ENCODE measurements at places on chromosomes 3 and 15.

GRCh38 chr3:179113903-179114302 lies 34.3 kb upstream of the PIK3CA start:
- DNase-seq, result no peak

- peak; percentile 72 for DNase-seq
Measured at GRCh38 chr15:66713843-66714508, 11.9 kb downstream of the SMAD6 start.

GRCh38 chr3:10530241-10530640 lies 24.9 kb upstream of the ATP2B2 start:
- no peak for DNase-seq

DNA sequence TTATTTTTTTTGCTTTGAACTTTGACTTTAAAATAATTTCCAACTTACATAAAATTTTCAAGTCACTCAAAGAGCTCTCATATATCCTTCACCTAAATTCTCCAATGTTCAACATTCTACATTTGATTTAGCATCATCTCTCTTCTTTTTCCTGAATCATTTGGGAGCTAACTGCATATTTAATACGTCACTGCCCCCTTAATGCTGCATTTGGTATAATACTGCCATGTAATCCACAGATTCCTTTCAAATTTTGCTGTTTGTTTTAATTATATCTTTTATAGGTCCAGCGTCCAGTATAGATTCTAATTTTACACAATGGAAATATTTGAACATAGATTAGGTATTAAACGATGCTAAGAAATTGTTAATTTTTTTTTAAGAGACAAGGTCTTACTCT lies 2.3 kb upstream of the EIF2AK4 start:
- DNase-seq, result no peak

- no peak for DNase-seq
Measured at GRCh38 chr15:89665449-89666181, 10.3 kb upstream of the KIF7 start.

DNA sequence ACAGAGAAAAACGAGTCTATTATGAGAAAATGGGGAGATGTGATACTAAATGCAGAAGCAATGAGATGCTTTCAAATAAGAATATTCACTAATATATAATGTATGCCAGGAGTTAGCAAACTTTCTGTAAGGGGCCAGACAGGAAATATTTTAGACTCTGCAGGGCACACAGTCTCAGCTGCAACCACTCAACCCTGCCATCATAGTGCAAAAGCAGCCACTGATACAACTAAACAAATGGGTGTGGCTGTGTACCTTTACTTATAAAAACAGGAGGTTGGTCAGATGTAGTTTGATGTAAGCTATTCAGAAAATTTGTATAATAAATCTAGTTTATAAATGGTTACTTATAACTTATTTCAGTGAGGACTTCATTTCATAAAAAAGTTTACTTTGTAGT lies 78.1 kb downstream of the FBXL22 start:
- no peak for DNase-seq

- no peak for DNase-seq
Measured at GRCh38 chr3:66377800-66378199, 123.0 kb downstream of the LRIG1 start.

Data from OCI-M1 (cell line).